ENCODE measurements at places on chromosomes 7 and 10.

GRCh38 chr10:52483587-52483986 lies 169.5 kb downstream of the DKK1 start:
- no peak for DNase-seq

- no peak for DNase-seq
Measured at GRCh38 chr10:97825020-97825760, 24.5 kb upstream of the GOLGA7B start.

GRCh38 chr7:22697876-22698606 lies 29.0 kb upstream of the IL6 start:
- no peak for DNase-seq

GRCh38 chr10:11741608-11742007 lies 574 bp upstream of the ECHDC3 start:
- no peak for DNase-seq

DNA sequence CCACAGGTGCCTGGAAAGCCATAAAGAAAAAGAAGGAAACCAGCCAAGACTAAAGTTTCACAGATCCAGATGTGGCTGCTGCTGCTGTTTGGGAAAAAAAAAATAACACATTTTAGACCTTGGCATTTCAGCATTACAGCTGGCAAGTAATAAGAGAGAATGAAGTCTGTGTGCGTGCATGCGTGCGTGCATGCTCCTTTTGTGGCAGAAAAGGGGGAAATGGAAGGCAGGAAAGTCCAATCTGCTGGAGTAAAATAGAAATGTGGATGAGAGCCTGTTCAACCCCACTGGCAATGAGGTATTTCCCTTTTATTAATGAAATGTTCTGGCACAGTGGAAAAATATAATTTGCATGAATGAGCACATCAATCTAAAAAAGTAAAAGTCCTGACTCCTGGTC lies 137.0 kb upstream of the SEMA3A start:
- DNase-seq: no peak

- no peak for DNase-seq
Measured at GRCh38 chr10:70729763-70730357, 55.3 kb downstream of the TBATA start.

All from stimulated activated CD8-positive, alpha-beta memory T cell treated with anti-CD3 and anti-CD28 coated beads, Interleukin-7, amount 100 ng/mL, for 24 hours (primary cell).